ENCODE measurements at places on chromosomes 3 and 15.
A peak's percentile ranks its signal among the peaks of the same experiment; 100 is the strongest.

GRCh38 chr3:150527464-150528255 lies 18.6 kb downstream of the SERP1 start:
- DNase-seq = no peak

- DNase-seq = no peak
These were observed 403.2 kb downstream of the NR2F2 start for GRCh38 chr15:96733721-96734120.

DNA sequence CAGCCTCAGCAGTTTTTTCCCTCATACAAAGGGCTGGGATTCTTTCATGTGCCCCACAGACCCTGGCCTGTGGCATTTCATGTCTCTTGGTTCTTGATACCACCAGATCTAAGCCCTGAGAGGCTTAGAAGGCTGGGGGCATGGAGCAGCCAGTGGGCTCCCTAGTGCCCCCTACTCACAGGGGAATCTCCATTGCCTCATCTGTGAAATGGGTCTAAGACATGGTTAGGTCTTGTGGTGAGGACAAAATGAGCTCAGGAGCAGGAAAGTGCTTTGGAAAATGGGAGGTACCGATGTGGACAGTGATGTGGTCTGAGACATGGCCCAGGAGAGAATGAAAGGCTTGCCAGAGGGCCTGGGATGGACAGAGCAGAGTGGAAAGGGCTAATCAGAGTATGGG lies 94.3 kb downstream of the SMAD6 start:
- DNase-seq = no peak

- peak; percentile 47 for DNase-seq
These were observed 9.5 kb upstream of the TRIM69 start for GRCh38 chr15:44726568-44727484.

DNA sequence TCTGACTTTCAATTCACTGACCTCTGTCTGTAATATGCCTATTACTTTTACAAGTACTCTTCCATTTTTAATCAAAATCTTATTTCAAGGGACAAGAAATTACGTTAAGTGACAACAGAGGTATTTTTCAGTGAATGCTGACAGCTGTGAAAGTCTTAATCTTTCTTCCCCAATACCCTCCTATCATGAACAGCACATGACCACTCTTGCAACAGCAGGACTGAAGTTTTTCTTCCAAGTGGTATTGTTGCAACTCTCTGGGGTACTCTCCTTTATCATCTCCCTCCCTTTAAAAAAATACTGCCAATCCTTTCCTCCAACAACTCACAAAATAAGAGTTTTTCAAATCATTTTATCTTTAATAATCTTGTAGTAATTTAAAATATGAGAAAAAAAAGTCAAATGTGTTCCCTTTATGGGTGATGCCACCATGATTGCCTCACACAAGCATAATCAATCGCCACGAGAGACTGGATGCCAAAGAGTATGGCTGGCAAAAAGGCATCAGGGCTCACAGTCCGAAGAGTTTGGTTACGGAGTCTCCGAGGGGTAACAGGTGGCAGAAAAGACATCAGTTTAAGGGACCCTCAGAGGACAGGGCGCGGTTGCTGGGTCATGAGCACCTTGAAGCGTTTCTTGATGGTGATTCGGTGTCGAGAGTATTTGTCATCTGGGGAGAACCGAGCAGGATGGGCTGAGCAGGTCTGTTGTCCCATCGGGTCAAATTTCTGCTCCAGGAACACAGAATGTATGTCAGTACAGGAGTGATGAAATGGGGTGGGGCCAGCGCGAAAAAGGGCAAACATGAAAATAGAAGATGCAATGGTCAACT lies 1.3 kb downstream of the NOP10 start:
- DNase-seq = no peak

GRCh38 chr15:85858586-85859375 lies 64.1 kb upstream of the KLHL25 start:
- no peak for DNase-seq

DNA sequence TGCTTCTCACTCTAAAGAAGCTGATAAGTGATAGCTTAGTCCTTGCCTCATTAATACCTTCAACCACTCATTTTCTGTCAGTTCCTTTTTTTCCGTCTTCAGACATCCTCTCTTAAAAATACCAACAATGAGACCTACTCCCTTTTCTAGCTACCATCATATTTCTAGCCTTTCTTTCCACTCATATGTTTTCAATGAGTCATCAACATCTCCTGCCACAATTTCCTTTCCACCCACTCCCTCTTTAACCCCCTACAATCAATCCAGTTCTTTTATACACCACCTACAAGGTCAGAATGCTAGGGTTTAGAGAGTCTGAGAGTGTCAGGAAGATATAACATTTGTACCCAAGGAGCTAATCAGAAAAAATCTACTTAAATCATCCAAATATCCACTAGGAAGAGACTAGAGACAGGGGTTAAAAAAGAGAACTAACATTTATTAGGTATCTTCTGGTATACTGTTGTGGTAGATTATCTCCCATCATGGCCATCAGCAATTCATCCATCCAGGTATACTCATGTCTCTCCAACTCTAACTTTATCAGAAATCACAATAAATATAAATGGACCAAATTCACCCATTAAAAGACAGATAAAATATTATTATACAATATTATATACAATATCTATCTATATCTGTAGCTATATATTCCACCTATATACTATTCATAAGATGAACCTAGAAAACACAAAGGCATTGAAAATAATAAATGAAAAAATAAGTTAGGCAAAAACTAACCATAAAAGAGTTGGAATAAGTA lies 42.5 kb downstream of the MYLK start:
- DNase-seq = no peak

GRCh38 chr15:48823237-48823636 lies 12.4 kb upstream of the CEP152 start:
- no peak for DNase-seq

GRCh38 chr3:190205739-190206138 lies 85.0 kb upstream of the P3H2 start:
- no peak for DNase-seq

- no peak for DNase-seq
These were observed 6.7 kb downstream of the EFCC1 start for GRCh38 chr3:129007792-129008191.

DNA sequence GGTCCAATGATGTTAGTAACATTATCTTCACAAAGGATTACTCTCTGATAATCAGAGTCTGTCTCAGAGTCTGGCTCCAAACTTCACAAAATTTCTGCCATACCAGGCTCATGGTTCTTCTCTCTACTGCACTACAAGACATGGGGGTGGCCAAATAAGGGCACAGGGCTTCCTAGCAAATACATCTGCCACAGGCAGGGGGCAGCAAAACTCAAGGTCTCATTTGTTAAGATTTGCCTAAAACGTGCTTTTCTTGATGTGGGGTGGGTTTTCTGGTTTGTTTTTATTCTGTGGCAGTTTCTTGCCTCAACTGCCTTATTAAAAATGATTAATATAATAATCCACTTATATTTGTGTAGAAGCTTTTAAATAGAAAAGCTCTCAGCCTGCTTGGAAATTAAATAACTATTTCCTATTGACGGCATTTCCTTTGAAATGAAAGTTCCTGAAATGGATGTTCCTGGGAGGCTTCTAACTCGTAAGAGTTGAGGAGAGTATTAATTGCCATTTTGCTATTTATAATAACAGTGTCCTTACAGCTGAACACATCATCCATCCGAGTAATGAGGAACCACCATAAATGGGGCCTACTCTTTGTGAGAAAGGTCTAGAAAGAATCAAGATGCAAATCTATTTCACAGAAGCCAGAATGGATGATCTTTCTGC lies 53.8 kb downstream of the SST start:
- no peak for DNase-seq

DNA sequence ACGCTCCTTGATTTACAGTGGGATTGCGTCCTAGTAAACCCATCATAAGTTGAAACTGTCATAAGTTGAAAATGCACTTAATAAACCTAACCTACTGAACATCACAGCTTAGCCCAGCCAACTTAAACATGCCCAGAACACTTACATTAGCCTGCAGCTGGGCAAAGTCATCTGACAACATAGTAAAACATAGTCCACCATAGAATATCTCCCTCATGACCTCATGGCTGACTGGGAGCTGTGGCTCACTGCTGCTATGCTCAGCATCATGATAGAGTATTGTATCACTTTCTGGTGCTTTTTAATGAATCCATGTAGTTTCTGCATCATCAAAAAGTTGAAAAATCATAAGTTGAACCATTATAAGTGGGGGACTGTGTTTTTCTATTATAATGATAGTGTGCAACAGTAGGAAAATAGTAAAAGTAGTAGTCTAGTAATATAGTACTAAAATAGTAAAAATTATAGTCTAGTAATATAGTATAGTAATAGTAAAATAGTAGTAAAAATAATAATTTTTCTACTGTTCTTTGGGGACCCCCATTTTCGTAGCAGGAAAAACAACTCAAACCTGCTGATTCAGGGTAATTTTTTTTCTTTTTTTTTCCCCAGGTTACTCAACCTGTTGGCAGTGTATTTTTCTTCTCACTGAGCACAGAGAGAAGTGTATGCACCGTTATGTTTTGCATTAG lies 233.5 kb downstream of the MYRIP start:
- no peak for DNase-seq

DNA sequence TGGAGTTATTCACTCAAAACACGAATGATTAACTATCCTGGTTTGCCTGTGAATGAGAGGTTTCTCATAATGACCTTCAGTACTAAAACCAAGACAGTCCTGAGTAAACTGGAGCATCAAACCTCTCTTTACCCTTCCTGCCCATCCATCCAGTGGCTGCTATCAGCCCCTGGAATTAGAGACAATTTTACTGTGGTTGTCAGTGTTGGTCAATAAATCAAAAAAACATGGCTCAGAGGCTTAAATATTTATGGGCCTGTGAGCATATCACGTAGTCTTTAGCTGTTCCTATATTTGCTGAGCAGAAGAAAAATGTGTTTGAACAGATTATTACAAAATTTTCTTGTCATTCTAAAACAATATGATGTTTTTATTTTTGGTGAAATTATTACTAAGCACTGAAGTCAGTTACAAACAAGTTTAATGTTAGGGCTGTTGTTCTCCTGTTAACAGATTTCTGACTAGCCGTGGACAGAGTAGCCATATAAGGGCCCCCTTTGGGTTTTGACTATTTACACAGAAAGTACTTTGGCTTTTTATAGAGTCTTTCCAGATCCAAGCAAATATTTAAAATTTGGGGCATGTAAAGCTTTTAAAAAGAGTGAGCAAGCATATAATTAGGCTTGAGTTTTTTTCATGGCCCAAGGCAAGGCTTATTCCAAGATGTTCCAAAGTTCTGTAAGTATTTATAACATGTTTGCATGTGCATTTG lies 580.9 kb downstream of the DIPK2A start:
- DNase-seq = peak; percentile 48

- no peak for DNase-seq
These were observed 127.1 kb downstream of the DNAJB8 start for GRCh38 chr3:128339491-128340012.

DNA sequence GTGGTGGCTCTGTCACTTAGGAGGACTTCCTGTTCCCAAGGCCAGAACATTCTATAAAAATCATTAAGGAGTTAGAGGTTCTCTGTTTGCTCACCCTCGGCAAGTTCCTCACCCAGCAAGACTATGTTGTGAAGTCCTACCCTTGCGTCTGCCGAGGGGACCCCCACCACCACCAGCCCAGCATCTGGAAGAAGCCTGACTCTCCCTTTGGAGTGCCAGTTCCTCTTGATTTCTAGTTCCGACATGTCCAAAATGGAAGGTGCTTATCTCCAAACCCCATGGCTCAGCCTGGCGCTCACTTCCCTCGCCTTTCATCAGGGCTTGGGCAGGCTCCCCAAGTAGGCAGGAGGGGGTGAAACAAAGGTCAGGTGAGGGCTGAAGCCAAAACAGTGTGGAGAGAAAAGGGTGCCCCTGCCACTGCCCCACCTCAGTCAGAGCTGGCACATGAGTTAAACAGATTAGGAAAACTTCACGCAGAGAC lies 41.0 kb downstream of the BHLHE40 start:
- no peak for DNase-seq

DNA sequence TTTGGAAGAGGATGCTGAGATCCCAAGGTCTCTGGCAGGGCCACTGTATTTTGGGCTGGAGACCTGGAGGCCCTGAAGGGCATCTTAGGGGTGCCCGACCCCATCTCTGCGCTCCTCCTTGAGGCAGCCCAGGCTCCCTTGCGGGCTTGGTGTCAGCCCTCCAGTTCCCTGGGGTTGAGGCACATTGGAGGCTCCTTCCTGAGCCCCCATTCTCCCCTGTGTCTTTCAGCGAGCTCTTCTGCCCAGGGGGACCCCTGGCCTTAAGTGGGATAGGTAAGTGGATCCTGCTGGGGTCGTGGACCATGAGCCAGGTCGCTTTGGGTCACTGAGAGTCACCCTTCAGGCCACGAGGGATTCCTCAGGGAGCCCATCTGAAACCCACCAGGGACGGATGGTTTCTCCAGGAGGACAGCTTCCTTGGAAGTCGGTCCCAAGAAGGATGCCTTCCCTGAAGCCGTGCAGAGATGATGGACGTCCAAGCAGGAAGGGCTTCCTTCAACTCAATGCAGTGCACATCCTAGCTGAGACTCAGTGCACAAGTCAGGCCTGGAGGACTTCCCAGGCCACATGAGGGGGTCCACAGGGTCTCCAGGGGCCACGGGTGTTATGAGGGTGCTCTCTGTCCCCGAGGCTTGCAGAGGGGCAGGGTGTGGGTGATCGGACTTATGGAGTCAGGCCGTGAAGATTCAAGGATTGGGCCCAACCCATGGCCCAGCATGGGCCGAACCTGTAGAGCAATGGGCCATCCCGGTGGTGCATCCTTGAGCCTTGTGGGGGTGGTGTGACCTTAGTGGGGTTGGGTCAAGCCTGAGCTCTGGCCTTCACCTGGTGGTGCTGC lies 224.3 kb downstream of the SNRPN start:
- no peak for DNase-seq

DNA sequence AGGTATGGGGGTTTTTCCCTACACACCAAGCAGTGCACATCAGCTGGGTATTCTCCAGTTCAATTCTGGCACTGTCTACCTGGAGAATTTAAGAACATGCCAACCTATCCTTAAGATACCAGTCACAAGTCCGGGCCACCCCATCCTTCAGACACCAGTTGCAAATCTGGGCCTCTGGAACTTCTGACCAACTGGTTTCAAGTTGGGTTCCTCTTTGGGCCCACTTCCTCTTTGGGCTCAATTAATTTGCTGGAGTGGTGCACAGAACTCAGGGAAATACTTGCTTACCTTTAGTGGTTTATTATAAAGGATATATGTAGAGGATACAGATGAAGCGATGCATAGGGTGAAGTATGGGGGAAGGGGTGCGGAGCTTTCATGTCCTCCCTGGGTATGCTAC lies 25.3 kb downstream of the GLCE start:
- no peak for DNase-seq

All from SK-N-MC (cell line).